ENCODE measurements at places on chromosomes 5 and 9. TPM values are rescaled to one million over a fixed set of nuclear protein-coding genes. Genes with fewer than 3 reads are reported as not detected.

GRCh38 chr5:73968729-73969128 is 342.7 kb downstream of the ARHGEF28 start:
- DNase-seq, result no peak

DNA sequence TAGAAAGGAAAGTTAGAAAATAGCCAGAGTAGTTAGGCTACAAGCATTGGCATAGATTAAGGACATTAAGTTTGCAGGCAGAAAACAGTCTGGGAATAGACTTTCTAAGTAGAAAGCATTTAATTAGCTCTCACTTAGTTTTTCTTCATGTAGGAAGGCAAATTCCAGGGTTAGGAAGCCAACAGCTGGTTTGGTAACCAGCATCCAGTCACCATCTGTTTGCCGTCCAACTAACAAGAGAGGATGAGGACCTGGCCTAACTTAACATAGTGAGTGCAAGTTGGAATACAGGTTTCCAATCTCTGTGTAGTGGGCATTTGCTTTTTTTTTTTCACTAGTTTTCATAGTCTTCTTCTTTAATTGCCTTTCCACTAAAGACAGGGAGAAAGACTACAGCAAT is 121.7 kb upstream of the NR3C1 start:
- no peak for DNase-seq

DNA sequence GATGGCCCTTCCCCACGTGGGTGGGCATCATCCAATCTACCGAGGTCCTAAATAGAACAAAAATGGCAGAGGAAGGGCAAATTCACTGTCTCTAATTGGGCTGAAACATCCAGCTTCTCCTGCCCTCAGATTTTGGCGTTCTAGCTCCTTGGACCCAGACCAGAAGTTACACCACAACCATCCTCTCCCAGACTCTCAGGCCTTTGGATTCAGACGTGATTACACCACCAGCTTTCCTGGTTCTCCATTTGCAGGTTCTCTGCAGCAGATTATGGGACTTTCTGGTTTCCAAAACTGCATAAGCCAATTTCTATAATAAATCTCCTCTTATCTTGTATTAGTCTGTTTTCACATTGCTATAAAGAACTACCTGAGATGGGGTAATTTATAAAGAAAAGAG is 73.6 kb upstream of the STARD4 start:
- DNase-seq, result no peak

GRCh38 chr9:72579190-72579589 is 57.8 kb downstream of the TMC1 start:
- DNase-seq, result no peak

GRCh38 chr9:86939321-86939720 is 8.0 kb downstream of the GAS1 start:
- no peak for DNase-seq

DNA sequence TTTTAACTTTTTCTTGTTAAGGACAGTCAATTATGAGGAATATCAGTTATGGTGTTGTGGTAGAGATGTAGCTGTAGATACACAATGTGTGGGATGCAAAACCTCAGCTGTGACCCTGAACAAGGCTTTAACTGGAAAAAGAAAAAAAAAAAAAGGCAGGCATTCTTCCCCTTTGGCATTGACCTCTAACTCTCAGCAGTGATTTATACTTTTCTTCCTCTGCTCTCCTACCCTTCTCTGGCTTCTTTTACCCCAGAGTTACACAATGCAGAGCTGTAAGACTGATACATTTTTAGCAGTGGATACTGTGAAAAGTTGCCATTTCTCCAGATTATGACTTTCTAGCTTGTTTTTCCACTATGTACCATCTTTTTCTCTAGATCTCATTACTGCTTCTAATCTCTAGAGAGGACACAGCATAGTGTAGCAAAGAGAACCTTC is 2.0 kb downstream of the CTNNAL1 start:
- no peak for DNase-seq

Gene LAMC3
- total RNA-seq, result 1.0 TPM

Gene CLIC3
- not detected for total RNA-seq
